GM13976 (cell line): ENCODE measurements at places on chromosomes 16 and 17.

GRCh38 chr17:77286641-77287431 lies 146.1 kb downstream of the SEC14L1 start:
- DNase-seq: no peak

- no peak for DNase-seq
Observed at GRCh38 chr16:27798241-27798640, 248.3 kb downstream of the KATNIP start.

DNA sequence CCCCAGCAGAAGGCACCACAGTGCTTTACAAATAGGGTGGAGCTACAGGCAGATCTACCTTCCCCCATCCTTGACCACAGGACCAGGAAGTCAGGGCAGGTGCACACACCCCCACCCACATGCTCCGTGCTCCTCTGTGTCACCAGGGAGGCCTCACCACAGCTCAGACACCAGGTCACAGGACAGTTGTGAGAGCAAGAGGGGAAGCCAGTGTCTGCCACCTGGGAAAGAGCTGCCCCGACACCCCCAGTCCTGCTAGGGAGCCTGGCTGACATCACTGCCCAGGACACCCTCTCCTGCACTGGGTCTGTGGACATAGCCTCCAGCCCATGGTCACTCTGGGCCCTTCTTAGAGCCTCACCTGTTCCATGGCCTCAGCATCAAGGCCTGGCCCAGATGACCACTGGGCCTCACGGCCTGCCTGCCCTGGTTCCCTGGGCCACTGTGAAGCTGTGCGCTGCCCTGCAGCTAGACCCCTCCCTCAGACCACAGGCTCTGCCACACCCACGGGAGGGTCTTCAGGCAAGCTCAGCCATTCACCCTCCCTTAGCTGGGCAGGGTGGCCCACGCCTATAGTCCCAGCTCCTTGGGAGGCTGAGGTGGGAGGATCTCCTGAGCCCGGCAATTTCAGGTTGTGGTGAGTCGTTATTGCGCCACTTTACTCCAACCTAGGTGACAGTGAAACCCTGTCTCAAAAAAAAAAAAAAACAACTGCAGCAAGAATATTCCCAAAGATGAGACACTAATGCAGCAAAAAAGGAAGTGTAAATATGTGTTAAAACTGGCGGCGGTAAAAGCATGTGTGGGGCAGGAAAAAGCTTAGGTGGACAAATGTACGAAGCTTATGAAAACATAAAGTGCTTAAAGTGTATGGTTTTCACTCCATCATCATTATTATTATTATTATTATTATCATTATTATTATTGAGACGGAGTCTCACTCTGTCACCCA lies 14.2 kb downstream of the POLR3K start:
- DNase-seq: peak; percentile 88

DNA sequence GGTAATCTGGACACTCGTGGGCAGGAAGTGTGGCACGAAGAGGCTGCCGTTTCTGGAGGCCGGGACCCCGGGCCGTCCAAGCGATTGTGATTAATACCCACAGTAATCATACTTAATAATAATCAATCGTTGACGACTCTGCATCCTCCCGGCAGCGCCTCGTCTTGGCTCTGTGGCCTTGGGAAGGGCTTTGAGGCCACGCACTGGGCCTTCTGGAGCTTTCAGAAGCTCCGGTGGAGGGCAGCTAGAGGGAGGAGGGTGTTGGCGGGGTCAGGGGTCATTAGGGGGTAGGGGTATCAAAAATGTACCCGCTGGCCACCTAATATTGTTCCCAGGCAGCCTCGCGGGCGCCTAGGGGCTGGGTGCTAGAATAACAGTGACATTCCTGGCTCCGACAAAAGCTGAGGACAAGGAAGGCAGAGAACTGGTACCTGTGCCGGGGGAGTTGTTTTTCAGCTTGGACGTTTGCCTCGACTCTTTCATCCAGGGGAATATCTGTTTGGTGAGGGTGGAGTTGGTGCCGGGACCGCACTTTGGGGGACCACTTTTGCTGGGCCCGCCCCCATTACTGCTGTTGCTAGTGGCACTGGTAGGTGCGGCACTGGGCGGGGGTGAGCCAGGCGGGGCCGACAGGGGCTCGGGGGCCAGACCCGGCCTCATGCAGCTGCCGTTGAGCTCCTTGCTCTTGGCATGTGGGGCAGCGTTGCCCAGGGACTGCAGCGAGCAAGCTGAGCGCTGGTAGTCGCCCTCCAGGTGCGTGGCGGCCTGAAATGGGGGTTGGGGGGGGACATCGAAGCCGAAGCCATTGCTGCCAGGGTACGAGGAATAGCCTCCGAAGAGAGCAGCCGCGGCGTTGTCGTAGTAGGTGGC lies 6.9 kb upstream of the HOXB2 start:
- DNase-seq: no peak

DNA sequence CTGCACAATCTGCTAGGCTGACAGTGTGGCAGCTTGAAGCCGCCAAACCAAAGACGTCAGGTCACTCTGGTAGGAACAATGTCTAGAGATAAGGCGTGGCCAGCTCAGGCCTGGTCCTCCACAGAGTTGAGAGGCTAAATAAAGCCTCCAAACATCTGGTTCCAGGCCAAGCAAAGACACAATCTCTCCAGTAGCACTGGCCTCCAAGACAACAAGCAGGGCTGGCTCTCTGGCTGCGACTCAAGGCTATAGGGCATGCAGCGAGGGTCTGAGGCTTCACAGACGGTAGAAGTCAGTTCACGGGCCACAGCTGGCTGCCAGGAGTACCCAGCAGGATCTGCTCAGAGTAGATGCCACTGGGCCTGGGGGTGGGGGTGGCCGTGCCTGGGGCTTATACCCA lies 75.6 kb downstream of the ABR start:
- no peak for DNase-seq

GRCh38 chr16:30416624-30417528 lies 9.5 kb downstream of the ZNF771 start:
- DNase-seq: no peak

DNA sequence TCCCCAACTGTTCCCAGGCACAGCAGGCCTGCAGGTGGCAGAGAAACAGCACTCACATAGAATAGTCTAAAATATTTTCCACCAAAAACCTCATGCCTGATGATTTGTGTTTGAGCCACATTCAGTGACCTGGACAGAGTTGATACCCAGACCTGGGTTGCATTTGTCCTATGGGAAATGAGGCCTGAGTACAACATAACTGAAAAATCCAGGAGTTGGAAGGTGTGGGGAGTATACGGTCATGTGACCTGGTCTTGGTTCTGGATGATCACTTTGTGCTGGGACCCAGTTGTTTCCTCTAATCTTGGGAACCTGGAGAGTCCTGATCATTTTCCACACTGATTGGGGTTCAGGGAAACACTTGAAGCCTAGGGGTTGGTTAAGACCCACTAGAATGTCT lies 200.3 kb upstream of the MPHOSPH6 start:
- DNase-seq: no peak

DNA sequence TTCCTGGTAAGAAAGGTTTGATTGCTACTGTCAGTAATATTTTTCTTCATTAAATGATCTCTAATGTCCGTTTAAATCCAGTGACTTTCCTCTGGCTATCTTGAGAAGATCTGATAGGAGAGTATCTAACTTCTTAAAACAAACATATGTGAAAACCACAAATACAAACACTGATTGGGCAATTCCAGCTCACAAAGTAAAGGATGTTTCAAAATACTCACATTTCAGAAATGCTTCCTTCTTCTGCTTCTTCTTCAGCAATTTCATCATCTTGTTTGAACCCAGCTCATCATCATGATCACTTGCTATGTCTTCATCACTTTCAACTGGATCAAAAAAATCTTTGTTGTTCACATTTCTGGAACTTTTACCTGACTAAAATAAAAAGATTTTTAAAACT lies 64.3 kb upstream of the RBL2 start:
- no peak for DNase-seq

DNA sequence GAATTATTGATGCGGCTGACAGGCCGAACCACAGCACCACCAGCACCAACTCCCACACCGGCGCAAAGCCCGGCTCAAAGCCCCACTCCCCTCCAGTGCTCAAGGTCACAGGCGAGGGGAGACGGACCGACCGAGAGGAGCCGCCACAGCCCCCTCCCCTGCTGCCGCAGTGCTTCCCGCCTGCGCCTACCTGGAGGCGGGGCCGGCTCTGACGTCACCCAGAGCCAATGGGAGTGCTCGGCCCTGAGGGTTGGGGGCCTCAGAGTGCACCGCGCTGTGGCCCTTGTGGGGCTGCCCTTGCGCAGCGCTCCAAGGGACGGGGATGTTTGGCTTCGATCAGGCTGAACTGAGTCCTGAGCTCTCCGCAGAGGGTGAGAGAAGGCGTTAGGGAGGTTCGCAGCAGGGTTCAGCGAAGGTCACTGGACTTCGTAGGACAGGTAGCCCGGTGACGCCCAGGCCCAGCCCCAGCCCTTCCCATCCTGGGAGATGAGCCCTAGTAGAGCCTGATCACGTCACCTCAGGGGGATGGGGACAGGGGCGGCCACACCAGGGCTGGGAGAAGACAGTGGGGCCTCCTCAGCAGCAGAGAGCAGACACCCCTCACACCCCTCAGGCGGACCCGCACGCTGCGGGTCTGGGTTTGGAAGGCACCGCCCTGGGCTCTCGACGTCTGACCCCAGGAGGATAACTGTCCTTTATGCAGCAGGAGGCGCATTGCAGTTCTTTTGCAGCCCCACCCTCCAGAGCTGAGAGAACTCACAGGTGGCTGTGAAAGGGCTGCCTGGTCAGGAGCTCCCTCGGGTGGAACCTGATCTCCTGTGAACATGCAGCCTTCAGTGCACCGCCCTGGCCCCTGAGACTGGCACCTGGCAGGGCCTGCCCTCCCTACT lies 1.5 kb downstream of the NDRG4 start:
- peak; percentile 55 for DNase-seq

DNA sequence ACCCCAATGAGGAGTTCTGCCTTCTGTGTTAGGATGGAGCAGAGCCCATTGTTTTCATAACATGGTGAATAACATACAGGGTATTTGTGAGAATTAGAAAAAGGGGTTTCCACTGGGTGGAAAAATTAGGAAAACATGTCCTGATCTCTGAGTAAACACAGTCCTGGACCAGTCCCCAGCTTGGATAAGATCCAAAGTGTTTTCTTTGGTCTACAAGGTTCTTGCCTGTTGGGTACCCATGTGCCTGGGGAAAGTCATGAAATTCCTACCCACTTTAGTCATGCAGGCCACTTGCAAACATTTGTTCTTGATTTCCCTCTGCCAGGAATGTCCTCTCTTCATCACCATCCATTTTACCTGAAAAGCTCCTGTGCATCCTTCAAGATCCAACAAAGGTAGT lies 164.8 kb upstream of the DYNLRB2 start:
- no peak for DNase-seq

GRCh38 chr16:57637020-57637419 lies 8.6 kb downstream of the ADGRG1 start:
- DNase-seq: no peak

- DNase-seq: no peak
Observed at GRCh38 chr17:27247071-27247957, 46.6 kb upstream of the WSB1 start.

DNA sequence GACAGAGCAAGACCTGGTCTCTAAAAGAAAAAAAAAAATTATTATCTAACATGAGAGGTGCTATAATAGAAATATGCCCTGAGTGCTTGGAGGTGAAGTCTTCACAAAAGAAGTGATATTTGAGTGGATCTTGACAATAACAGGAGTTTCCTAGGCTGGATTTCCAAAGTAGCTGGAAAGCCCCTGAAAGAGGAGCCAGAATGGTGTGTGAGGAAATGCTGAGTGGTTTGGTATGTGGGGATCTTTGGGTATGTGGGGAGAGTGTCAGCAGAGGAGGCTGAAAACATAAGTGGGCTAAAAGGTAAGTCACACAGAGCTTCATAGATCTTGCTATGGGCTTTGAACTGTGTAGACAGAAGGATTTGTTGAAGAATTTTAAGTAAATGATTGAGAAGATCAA lies 100.1 kb downstream of the YPEL2 start:
- DNase-seq: no peak

- no peak for DNase-seq
Observed at GRCh38 chr17:42514867-42515266, 21.2 kb upstream of the NAGLU start.

DNA sequence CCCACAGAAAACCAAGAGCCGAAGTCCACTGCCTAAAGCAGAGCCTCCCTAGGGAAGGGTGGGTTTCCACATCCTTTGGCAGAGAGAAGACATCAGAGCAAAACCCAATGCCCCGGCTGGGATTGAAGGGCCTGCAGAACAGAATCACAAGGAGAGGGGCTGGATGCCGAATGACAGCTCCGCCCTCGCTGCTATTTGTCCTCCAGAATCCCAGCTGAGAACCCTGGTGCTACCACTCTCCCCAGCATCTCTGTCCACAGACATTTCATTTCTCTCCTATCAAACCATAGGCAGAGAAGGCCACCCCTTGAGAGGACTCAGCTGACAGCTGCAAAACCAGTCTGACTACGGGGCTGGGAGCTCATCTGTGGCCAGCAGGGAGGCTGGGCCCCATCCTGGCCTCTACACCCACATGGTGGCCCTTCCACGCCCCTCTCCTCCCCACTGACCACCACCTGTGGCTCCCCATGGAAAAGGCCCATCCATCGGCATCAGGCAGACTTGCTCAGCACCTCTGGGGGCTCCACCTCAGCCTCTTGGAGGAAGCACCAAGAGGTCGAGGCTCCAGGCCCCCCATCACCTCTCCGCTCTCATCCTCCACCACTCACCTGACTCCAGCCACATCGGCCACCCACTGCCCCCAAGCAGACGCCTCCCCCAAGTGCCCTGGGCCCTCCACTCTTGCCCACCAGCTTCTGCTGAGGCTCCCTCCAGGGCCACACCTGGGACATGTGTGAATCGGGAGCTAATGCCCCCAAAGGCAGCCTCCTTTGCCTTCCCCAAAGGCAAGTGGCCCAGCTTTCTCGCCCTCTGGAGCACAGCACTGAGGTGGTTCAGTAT lies 288.5 kb downstream of the C16orf95 start:
- DNase-seq: no peak

DNA sequence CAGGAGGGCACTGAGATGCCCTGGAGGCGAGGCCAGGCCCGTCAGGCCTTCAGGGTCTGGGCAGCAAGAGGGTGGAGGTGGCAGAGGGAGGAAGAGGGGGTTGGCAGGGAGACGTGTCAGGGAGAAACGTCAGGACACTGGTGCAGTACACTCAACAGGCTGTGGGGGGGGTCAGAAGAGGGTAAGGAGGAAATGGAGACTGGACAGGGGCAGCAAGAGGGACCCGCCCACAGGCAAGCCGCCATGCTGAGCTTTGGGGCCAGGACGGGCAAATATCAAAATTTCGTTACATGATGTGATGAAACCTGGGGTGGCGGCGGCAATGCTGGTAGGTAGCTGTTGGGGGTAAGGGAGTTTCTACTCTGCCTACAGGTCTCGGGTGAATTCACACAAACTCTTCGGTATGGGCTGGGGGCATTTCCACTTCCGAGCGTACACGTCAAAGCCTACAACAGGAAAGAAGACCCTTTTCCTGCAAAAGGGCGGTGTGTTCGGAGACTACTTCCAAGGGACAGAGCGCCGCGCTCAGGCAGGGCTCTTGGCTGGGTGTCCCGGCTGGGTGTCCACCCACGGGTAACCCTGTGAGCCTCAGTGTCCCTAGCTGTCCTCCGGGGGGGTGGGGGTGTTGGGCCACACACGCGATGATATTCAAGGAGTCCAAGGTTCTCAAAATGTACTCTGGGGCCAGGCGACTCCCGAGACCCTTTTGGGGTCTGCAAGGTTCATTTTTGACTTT lies 43.3 kb upstream of the ATP2A3 start:
- DNase-seq: no peak

GRCh38 chr16:4917117-4917516 lies 19.8 kb downstream of the PPL start:
- no peak for DNase-seq
